ENCODE measurements at places on chromosomes 1 and 21. TPM values are rescaled to one million over a fixed set of nuclear protein-coding genes. Genes with fewer than 3 reads are reported as not detected.

PTGER3 gene
- total RNA-seq = 0.22 TPM

CELA2B gene
- not detected for total RNA-seq

EFNA3 gene
- total RNA-seq = 1.6 TPM

CTTNBP2NL gene
- total RNA-seq = 28.9 TPM

SPRR2B gene
- total RNA-seq = not detected

RAB25 gene
- total RNA-seq = 0.69 TPM

WNT9A gene
- not detected for total RNA-seq

MIB2 gene
- 95.9 TPM for total RNA-seq

VWA5B1 gene
- not detected for total RNA-seq

- no peak for DNase-seq
These were observed 2.7 kb upstream of the AURKAIP1 start for GRCh38 chr1:1377540-1378205.

DNA sequence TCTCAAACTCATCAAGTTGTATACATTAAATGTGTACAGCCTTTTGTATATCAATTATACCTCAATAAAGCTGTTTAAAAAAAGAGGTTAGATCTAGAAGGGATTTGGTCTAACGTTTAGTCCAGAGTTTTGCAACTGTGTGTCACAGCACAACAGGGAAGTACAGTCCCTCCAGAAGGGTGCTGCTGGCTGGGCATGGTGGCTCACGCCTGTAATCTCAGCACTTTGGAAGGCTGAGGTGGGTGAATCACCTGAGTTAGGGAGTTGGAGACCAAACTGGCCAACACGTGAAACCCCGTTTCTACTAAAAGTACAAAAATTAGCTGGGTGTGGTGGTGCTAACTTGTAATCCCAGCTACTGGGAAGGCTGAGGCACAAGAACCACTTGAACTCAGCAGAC, 78.3 kb upstream of the HAO2 start:
- DNase-seq = no peak

DNA sequence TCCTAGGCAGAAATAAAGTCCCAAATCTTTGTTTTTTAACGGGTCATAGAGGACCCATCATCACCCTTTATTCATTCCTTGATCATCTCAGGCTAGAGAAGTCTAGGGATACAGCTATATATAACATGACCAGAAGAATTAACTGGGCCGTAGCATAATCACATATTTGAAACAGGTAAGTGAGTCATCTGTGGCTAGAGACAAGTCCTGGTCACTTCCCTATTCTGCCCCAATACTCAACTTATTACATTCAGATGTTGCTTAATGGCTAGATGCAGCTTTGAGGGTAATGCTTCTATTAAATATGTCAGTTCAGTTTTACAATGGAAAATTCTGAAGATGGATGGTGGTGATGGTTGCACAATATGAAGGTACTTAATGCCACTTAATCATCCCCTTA, 47.0 kb downstream of the EXO1 start:
- no peak for DNase-seq

DNA sequence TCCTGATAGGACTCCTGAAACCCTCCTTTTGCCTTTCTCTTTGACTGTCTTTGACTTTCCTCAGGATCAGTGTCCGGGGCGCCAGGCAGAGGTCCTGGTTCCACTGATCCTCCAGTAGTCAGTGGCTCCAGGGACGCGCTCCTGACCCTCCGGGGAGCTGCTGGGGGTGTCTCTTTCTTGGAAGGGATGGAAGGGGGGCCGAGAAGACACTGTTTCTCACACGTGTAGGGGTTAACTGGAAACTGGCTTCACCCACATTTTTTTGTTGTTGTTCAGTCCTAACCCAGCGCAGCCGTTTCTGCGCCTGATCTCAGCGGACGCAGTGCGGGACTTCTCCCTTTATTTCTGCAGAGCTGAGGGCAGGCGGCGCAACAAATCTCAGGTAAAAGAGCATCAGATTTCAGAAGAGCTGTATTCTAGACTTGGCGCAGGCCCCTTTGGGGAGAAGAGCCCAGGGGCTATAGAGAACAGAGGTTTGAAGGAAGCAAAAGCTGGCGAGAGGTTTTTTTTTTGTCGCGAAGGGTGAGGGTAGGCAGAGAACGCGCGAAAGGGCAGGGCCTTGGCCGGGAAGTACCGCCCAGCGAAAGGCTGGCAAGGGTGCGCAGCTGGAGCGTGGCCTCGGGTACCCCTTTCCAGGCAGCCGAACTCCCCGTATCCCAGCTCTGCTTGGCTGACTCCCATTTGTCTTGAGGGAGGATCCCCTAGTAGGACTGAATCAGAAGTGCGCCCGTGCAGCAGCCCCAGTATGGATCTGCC, 4.3 kb upstream of the LHX9 start:
- DNase-seq = peak; percentile 52

DNA sequence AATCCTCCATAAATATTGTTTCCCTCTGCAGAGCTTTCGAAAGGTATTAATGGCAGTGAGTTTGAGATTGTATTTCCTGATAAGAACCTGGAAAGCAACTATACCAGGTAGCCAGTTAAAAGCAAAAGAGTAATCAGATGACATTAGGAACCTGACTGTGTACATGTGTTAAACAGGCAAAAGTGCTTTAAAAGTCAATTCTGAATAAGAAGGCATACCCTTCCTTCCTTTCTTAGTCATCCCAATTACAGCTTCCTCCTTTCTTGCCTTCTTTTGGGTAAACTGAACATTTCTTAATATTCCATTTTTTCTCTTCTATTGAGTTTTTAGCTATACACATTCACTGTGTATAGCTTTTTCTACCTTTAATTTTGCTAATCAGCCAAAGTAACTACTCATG, 144.7 kb downstream of the ZNF281 start:
- no peak for DNase-seq

DNA sequence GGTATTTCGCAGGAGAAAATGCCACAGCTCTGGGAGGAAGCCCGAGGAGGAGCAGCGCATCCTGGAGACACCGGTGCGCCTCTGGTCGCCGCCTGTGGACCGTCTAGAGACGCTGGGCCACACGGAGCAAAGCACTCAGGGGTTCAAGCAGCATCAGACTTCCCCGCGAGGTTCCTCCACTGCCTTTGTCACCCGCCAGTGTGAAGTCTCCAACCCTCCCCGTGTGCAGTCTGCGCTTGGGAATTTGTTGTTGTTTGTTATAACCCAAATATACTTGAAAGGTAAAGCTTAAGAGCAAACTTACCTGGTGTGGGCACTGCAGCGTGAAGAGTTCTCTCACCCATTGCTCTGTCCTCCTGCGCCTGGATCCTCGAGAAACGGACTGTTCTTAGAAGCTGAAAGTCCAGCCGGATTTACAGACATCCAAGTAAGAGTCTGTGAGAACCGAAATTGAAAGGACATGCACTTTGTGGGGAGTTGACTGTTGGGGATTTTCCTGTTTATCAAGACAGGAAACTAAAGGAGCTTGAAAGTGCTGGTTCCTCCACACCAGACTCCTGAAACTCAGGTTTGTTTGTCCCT, at the start of gene GBP4:
TSS of gene GBP4 (minus strand) at position 452 of the 582 bp plus-strand sequence. CDS start at position 344, 108 bp downstream.
- peak; percentile 72 for DNase-seq

DNA sequence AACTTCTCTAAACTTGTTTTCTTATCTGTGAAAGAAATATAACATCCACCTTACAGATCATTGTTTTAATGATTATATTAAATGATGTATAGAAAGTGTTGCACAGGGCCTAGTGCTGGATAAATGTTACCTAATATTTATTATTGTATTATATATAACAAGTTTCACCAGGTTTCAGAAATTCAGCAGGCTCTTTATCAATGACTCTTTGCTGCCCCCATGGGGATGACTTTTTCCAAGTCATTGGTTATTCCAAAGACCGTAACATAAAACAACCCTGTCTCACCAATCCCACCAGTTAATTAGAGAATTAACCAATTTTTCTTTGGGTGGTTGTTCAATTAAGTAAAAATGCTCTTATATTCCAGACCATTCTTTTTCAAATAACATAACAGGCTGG, 7.3 kb upstream of the DEDD start:
- DNase-seq = peak; percentile 62

DNA sequence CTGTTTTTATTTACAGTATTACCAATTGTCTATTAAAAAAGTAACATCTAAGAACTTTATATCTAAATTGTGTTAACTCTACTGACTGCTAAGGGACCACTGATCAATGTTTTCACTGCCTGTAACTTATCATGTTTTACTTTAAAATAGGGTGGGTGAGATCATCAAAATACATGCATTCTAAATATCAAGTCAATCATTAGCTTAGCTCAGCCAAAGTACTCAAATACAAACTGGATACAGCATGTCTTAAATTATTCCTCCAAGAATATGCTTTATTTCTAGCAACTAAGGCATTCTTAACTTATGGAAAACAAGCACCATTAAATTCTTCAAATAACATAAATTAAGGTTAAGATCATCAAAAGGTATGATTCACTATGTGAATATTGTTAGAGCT, 638.7 kb upstream of the RGS18 start:
- no peak for DNase-seq

- DNase-seq = no peak
These were observed 30.8 kb upstream of the PLPPR4 start for GRCh38 chr1:99233446-99233845.

DNA sequence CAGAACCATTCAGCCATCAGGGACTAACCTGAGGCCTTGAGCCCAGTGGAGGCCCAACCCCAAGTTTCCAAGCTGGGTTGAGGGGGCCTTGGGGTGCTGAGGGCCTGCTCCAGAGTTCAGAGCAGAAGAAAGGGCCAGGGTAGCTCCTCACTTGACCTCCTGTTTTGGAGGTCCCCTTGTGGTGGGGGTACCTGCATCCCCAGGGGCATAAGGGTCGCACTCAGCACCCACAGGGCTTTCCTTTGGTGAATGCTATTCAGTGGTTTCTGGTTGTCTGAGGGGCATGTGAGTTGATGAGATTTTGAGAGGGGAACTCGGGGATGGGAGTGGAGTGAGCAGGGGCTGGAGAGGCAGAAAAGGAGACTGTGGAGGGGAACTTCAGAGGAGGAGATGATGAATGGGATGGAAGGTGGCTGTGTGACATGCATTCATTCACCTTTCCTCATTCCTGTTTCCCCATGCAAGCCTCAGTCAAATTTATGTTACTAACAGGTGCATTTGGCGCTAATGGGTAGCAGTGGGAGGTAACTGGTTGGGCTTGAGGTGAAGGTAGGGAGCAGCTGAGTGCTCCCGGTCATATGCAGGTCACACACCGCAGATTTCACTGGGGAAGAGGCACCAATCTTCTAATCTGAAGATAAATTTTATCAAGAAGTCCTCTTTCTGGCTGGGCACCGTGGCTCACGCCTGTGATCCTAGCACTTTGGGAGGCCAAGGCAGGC, 50.4 kb downstream of the TEX35 start:
- no peak for DNase-seq

DNA sequence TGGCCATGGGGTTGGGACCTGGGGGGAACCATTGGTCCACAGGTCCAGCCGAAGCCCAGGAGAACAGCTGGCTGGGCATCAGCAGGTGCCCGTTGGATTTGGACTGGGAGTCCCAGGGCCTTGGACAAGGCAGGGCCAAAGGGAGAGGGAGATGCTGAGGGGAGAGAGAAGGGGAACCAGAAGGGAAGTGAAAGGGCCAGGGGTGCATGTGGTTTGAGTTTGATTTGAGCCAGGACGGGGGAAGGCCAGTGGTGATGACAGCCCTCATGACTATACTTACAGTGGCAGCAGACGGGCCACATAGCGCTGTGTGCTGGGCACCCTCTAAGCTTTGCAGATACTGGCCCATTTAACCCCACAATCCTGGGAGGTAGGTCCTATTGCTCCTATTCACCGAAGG, 18.8 kb downstream of the AGRN start:
- peak; percentile 76 for DNase-seq

- no peak for DNase-seq
These were observed 327.9 kb downstream of the VAV3 start for GRCh38 chr1:107637101-107637500.

GRCh38 chr1:1358433-1359271, at the start of gene MXRA8:
TSS of gene MXRA8 (minus strand) at chr1:1358555. CDS start at chr1:1358504, 51 bp downstream.
- DNase-seq = no peak

GRCh38 chr1:53398091-53398490, 61.1 kb upstream of the DMRTB1 start:
- no peak for DNase-seq

- no peak for DNase-seq
These were observed 161.2 kb downstream of the PLPP3 start for GRCh38 chr1:56418151-56418631.

- DNase-seq = no peak
These were observed 9.8 kb downstream of the RGS8 start for GRCh38 chr1:182674346-182675246.

- DNase-seq = no peak
These were observed 53.6 kb upstream of the ZNF644 start for GRCh38 chr1:91075233-91076135.

GRCh38 chr1:234614081-234614489, 4.1 kb upstream of the IRF2BP2 start:
- DNase-seq = no peak

GRCh38 chr1:150018165-150018564, 7.6 kb upstream of the OTUD7B start:
- no peak for DNase-seq

GRCh38 chr1:85174503-85174902, 26.3 kb downstream of the SYDE2 start:
- DNase-seq = no peak

DNA sequence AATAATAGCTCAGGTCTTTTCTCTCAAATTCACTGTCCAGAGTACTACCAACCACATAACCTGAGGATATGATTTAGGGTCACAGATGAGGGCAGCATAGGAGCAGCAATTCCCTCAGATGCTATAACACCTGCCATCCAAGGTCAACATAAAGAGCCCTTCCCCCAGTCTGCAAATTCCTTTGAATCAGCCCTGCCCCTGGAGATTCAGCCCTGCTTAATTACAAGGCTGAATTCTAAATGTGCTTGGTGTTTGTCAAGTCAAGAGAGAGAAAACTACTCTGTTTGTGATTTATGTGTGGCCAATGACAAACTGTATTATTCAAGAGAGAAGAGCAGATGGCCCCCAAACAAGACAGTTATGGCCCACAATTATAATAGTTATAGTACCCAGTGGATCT, 195.7 kb upstream of the ADGRL2 start:
- no peak for DNase-seq

DNA sequence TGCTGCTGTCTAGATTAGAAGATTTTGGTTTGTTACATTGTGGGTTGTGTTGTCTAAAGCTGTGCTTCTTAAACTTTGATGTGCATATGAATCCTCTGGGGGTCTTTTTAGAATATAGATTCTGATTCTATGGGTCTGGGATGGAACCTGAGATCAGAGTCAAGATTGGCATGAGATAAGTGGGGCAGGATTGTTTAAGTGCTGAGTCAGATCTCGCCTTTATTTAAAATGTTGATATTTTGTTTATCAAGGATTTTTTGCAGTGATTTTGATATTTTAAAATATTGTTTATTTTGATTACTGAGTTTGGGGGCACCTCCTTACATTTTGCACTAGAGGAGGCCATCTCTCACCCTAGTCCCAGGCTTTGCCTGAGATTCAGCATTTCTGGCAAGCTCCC, 114.8 kb downstream of the LAMC2 start:
- no peak for DNase-seq

- DNase-seq = no peak
These were observed 22.3 kb downstream of the SLC9A1 start for GRCh38 chr1:27132624-27133023.
